ENCODE measurements at places on chromosomes 7 and 10.

DNA sequence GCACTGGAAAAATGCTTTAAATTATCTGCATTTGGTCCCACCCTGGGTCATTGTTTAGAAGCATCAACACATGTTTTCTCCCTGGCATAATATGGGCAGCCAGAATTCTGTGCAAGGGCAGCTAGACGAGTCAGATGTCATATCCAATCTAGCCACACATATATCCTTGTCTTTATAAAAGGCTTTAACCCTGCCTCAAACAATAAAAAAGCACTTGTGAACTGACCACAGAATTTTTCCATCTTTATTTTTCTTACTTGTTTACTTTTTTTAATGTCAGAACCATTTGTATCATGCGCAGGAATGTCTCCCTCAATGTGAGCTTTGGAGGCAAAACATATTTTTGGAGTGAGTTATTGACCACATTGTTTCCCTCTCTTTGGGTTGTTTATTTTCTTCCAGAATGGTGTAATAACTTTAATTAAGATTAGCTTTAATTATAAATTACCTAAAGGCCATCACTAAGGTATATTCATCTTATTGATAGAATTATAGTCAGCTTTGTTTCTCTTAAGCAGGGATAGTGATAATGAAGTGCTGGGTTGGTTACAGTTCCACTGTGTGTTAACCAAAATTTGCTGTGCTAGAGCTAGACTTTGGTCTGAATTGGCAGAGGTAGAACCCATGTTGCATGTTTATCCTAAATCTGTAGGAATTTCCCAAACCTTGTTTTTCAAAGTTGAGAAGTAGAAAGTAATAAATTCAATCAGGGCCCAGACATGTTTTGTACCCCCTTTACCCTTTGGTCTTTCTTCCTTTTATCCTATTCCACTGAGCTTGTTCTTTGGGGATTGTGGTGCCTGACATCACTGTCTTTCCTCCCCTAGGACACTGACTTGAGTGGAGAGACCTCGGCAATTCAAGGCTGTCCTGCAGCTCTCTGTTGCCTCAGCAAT is 1078.4 kb downstream of the KCNMA1 start:
- H3K4me3 ChIP-seq = no peak overlapping the region
- H3K4me1 ChIP-seq = peaks cover 24% of the 10 kb centered on the region
- DNase-seq = no peak
- H3K27me3 ChIP-seq = no peaks in the 10 kb centered on the region
- peak overlapping the region; percentile 58 for H3K27ac ChIP-seq

- H3K27me3 ChIP-seq = no peaks in the 10 kb centered on the region
- no peak overlapping the region for H3K27ac ChIP-seq
- H3K4me1 ChIP-seq = peaks cover 9% of the 10 kb centered on the region
- no peak overlapping the region for H3K4me3 ChIP-seq
- DNase-seq = no peak
- H3K36me3 ChIP-seq = no peaks in the 10 kb centered on the region
These were observed 34.0 kb upstream of the DLD start for GRCh38 chr7:107856806-107857540.

GRCh38 chr10:13161857-13162271 is 506 bp downstream of the MCM10 start:
- H3K36me3 ChIP-seq = no peaks in the 10 kb centered on the region
- H3K4me1 ChIP-seq = peaks cover 11% of the 10 kb centered on the region
- no peaks in the 10 kb centered on the region for H3K27me3 ChIP-seq
- peak overlapping the region; percentile 53 for H3K4me3 ChIP-seq

- H3K4me3 ChIP-seq = peak within 1 kb of the TSS; percentile 19
- H3K4me1 ChIP-seq = no peaks in the 10 kb centered on the region
- no peak within 1 kb of the TSS for H3K27ac ChIP-seq
- H3K36me3 ChIP-seq = no peaks in the 10 kb centered on the region
- peak; percentile 53 for DNase-seq
- no peaks in the 10 kb centered on the region for H3K27me3 ChIP-seq
These were observed at the start of gene AZGP1 for GRCh38 chr7:99975782-99976521. Gene AZGP1, minus strand, starts transcription at chr7:99976031. Its CDS starts 11 bp downstream, at chr7:99976020.

DNA sequence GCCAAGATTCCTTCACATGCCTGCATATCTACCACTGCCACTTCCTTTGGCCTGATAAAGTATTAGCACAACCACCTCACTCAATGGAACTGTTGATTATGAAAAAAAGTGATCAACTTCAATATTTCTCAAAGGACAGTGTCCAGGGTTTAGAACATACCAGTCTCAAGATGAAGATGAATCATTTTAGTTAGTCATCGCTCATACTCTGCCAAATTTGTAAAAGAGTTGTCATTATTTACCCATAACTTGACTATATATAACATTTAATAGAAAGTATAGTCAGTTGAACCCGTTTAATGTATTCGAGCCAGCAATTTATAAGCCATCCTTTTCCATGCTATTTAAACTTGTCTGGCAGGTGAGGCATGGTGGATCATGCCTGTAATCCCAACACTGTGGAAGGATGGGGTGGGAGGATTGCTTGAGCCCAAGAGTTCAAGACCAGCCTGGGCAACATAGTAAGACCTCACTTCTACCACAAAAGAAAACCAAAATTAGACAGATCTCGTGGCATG is 33.2 kb downstream of the SPAM1 start:
- H3K4me3 ChIP-seq = no peak overlapping the region
- no peak for DNase-seq
- H3K27ac ChIP-seq = no peak overlapping the region
- H3K4me1 ChIP-seq = no peaks in the 10 kb centered on the region

DNA sequence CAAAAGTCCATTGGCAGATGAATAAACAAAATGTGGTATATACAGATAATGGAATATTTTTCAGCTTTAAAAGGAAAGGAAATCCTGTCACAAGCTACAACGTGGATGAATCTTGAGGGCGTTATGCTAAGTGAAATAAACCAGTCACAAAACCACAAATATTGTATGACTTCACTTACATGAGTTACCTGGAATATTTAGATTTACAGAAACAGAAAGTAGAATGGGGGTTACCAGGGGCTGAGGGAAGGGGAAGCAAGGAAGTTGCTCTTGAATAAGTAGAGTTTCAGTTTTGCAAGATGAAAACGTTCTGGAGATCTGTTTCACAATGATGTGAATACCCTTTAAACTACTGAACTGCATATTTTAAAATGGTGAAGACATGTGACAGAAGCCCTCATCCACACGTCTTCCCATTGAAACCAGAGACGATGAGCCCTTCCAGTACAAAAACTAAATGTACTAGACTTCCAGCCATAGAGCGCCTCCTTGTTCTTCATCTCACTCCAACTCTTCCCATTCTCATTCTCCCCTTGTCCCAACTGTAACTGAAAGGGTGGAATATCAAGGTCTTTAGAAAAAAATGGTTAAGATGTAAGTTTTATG is 62.4 kb downstream of the MICU1 start:
- H3K27me3 ChIP-seq = no peaks in the 10 kb centered on the region
- no peak for DNase-seq
- H3K4me1 ChIP-seq = no peaks in the 10 kb centered on the region
- peak overlapping the region; percentile 61 for H3K27ac ChIP-seq

- H3K36me3 ChIP-seq = no peaks in the 10 kb centered on the region
- no peaks in the 10 kb centered on the region for H3K27me3 ChIP-seq
- no peaks in the 10 kb centered on the region for H3K4me1 ChIP-seq
These were observed 73.6 kb downstream of the OTUD1 start for GRCh38 chr10:23512355-23513058.

- no peak overlapping the region for H3K4me3 ChIP-seq
- no peak for DNase-seq
- H3K27me3 ChIP-seq = no peaks in the 10 kb centered on the region
- H3K36me3 ChIP-seq = no peaks in the 10 kb centered on the region
- H3K27ac ChIP-seq = no peak overlapping the region
These were observed 119.3 kb downstream of the CABCOCO1 start for GRCh38 chr10:61781969-61782403.

DNA sequence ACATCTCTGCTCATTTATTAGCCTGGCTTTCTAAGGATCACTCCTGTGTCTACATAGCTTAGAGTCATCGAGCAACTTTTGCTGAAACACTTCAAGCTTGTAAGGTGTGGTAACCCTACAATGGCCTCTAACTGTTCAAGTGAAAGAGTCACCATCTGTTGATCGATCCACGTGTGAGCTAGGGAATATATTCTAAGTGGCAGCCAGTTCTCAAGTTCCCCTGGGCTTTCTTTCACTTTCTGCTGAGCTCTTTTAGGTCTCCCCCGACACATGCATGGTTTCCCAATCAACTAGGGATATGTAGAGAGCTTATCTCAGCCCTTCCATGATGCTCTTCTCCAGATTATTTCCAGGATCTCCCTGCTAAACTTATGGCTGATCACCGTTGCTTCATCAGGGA is 15.5 kb downstream of the AOAH start:
- no peak overlapping the region for H3K27ac ChIP-seq
- no peaks in the 10 kb centered on the region for H3K36me3 ChIP-seq
- no peaks in the 10 kb centered on the region for H3K4me1 ChIP-seq
- DNase-seq = no peak
- H3K27me3 ChIP-seq = no peaks in the 10 kb centered on the region

DNA sequence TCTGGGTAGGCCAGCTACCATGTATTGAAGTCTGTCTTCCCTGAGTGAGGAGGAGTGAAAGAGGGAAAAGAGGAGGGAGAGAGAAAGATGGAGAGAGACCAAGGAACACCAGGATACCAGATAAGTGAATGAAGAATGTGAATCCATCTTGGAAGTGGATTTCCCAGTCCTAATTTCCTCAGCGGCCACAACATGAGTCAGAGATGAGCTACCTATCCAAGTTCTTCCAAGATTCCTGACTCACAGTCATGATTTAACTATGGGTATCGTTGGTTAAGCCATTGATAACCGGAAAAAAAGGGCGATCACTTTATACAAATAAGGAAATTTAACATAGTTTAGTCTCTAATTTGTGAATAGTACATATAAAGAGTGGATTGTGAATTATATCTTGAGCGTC is 561.8 kb downstream of the ATRNL1 start:
- no peaks in the 10 kb centered on the region for H3K4me1 ChIP-seq
- H3K27ac ChIP-seq = no peak overlapping the region
- no peaks in the 10 kb centered on the region for H3K36me3 ChIP-seq
- no peak overlapping the region for H3K4me3 ChIP-seq
- H3K27me3 ChIP-seq = no peaks in the 10 kb centered on the region
- DNase-seq = no peak

DNA sequence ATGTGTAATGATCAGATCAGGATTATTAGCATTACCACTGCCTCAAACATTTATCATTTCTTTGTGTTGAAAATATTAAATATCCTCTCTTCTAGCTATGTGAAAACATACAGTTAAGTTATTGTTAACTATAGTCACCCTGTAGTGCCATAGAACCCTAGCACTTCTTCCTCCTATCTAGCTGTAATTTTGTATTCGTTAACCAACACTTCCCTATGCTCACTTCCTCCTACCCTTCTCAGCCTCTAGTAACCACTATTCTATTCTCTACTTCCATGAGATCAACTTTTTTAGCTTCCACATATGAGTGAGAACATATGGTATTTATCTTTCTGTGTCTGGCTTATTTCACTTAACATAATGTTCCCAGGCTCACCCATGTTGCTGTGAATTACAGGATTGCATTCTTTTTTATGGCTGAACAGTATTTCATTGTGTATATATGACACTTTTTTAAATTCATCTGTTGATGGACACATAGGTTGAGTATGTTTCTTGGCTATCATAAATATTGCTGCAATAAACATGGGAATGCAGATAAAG is 132.7 kb upstream of the RHOBTB1 start:
- no peaks in the 10 kb centered on the region for H3K4me1 ChIP-seq
- DNase-seq = no peak
- H3K27ac ChIP-seq = no peak overlapping the region
- H3K4me3 ChIP-seq = no peak overlapping the region

DNA sequence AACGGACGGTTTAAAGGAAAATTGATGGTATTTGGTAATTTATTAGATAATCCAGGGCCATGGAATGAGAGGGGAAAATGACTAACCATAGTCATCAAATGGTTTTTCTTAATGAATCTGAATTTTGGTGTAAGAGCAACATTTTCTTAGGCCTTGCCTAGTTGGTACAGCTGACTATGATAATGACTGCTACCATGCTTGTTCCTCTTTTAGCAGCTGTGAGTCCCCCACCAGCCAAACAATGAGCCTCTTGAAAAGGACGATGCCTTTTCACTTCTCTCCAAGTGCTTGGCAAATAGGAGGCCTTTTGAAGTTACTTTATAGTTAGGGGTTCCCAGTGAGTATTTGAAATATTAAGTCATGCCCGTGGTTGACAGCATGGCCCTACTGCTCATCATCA is 53.0 kb downstream of the TRUB1 start:
- no peak overlapping the region for H3K4me3 ChIP-seq
- no peak overlapping the region for H3K27ac ChIP-seq
- no peaks in the 10 kb centered on the region for H3K36me3 ChIP-seq
- no peaks in the 10 kb centered on the region for H3K4me1 ChIP-seq
- no peaks in the 10 kb centered on the region for H3K27me3 ChIP-seq
